ENCODE measurements at places on chromosomes 4 and X.

GRCh38 chr4:101284546-101284945, 62.8 kb downstream of the PPP3CA start:
- DNase-seq = no peak

DNA sequence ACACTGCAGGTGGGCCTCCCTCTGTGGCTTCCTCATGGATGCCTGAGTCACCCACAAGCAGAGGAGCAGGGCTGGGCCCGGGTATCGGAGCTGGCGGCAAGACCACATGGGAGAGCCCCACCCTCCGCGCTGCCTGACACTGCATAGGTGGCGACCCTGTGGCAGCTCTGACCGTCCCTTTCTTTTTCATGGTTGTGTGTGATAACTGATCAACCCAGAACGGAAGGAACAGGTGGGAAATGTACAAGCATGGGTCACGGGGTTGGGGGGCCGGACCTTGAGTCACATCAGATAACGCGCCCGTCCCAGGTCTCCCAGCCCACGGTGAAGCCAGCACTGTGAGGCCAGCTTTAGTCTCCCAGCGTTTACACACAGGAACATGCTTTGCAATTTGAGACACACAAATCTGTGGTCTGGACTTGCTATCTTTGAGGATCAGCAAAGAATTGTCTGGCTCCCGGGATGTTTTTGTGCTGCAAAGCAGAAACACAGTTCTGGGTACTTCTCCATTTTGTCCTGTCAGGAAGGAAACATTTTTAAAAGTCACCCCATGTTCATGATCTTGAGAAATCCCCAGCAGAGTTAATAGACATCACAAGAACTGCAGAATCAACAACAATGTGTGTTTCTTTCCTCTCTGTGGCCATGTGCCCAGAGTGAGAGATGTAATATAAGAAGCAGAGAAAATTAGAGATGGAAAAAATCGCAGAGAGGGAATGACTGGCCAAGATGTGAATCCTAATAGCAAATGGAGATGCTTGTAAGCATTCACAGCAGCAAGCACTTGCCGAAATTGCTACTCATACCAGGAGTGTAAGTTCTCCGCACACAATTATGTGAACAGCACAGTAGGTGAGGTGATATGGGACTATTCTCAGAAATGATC, 70.1 kb upstream of the CBR4 start:
- DNase-seq = no peak

DNA sequence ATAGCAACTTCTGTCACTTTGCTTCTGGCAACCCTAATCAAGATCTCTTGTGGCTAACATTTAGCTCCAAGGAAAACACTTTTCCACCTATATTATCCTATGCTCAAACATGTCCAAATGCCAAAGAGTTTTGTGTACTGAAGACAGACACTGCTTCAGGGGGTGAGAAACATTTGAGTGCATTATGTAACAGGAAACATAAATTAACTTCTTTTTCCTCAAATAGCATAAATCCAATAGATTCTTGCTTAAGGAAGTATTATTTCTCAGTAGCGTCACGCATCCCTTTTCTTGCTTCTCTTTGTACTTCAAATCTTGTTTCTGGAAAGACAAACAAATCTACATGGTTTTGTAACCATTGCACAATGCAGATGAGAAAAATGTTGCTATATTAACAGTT, 839.1 kb downstream of the GLUD2 start:
- DNase-seq = no peak

GRCh38 chr4:139910106-139910505, 243.9 kb downstream of the MAML3 start:
- DNase-seq = no peak

DNA sequence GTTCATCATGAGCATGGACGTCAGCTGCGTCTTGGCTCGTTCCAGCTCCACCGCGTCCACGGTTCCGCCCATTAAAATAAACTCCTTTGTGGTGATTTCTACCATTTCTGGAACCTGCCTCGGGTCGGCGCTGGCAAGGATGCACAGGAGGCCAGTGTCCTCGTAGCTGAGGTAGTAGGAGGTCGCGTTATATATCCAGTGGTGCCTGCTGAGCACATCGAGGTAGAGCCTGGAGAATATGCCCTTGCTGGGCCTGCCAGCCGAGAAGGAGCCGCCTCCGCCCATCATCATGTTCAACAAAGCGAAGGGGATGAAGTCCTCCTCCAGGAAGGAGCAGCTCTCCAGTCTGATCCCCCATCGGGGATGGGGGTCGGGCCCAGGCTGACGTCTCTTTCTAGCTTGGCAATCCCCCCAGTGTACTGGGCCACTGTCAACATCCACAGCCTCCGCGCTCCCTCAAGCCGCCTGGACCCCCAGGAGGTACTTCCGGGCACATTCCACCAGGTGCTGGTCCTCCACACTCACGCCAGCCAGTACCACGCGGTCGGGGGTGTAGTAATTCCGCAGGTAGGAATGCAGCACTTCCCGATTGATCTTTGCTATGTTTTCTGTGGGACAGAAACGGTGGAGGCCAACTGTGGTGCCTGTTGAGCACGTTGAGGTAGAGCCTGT, 120.9 kb upstream of the GRID2 start:
- no peak for DNase-seq

DNA sequence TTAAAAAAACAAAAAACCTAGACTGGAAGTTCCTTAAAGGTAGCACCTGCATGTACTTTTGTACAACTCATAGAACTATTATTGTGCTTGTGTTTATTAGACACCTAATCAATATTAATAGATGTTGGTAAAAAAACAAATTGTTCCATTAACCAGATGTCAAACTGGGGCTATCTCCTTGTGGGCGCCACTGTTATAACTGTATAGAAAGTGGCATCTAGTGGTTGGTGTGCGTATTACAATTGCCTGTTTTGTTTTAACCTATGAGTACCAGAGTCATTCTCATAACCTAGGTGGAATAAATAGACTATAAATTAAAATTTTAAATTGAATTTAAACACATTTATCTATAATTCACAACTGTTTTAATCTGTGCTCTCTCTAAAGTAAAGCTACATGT, 97.4 kb downstream of the COL4A5 start:
- peak; percentile 38 for DNase-seq

GRCh38 chr4:100208964-100209363, 18.7 kb upstream of the DDIT4L start:
- DNase-seq = no peak

- DNase-seq = no peak
Measured at GRCh38 chr4:26094076-26094475, 180.1 kb downstream of the SMIM20 start.

DNA sequence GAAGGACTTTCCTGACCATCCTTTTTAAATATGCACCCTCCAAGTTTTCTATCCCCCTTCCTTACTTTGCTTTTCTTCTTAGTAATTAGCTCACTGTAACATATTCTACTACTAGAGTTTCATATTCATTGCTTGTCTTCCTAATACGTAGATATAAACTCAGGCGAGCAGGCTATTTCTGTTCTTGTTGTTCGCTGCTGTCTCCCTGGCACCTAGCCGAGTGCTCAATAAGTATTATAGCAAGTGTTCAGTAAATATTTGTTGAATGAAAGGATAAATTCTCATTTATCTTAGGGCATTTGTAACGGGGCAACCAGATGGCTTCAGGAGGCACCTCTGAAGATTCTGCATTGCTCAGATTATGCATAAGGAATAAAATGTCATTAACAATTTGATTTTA, 6.8 kb upstream of the RHOH start:
- DNase-seq = no peak

- DNase-seq = peak; percentile 25
Measured at GRCh38 chrX:48045410-48046311, 25.8 kb downstream of the ZNF630 start.

DNA sequence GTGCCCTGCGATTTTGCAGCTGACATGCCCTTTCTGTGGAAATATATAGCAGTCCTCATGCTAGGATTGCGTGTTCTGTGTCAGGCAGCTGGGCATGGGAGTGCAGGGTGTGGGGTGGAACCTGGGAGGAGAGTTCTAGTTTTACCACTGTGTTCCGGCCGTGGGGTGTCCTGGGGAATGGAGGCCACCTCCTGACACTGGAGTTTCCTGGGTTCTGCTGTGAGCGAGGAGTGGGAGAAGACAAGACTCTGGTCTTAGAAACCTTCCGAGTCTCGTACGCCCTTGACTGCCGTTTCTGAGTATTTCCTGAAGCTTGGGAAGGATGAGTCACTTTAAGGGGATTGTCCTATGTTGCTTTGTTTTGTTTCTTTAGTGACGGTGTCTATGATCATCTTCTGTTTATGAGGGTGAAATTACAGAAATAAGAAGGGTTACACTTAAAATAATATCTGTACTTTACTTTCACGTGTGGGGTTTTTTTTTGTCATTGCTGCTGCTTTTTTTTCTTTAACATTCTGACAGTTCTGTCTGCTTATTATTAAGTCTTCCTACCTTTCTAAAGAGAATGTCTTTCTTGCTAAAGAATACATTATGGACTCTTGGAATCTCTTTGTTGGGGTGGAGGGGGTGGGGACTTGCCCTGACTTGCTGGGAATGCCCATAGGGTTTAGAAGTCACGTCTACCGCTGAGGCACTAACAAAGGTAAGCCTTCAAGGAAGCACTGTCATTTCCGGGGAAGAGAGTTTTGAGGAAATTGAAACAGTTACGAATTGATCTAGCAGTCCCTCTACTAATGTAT, 19.1 kb downstream of the CD99 start:
- peak; percentile 81 for DNase-seq

DNA sequence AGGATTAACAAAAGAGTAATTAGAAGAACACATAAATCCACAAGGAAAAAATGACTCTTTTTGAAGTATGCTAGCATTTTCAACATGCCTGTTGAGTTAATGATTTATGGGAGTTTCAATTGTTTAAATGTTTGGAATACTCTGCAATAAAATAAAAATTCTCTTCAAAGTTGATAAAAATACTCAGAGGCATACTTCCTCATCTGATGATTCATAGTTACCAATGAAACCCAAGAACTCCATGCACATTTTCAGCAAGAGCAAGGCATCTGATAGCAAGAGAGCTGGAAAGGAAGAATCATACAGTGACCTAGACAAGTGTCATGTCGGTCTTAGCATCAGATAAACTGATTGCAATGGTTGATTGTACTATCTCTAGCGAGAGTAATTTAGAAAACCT, 443.7 kb upstream of the ATOH1 start:
- DNase-seq = no peak
